ENCODE measurements at places on chromosomes 11 and 22.

- DNase-seq, result no peak
Measured at GRCh38 chr11:28072321-28072720, 35.6 kb downstream of the KIF18A start.

DNA sequence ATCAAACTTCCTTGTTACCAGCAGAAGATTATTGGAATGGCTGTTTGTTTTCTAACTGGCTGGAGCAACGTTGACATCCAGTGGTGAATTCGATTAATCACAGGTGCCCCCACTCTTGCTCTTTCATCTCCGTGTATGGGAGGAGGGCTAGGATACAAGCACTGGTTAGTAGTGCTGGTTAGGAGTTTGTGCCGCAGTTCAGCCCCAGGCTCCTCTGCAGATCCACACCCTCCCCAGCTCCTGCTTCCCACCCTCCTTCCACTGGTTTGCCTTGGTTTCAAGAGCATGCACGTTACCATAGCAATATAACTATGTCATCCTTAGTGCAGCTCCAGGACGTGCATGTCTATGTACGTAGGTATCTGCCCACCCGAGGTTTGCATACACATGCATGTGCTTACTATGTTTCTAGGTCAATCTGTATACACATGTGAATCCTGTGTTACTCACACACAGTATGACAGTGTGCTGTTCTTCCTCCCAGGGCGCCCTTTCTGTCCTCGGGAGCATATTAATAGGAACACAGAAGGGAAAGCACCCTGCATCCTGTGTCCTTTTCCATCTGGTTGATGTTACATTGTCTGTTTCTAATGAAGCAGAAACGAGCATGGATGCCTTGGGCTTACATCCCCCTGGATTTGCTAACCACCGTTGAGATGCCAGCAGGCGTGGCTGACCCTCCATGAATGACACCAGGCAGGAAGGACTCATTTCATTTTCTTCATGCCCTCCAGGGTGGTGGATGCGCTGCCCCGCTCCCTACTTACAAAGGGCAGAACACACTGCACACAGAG is 539.3 kb downstream of the OPCML start:
- no peak for DNase-seq

DNA sequence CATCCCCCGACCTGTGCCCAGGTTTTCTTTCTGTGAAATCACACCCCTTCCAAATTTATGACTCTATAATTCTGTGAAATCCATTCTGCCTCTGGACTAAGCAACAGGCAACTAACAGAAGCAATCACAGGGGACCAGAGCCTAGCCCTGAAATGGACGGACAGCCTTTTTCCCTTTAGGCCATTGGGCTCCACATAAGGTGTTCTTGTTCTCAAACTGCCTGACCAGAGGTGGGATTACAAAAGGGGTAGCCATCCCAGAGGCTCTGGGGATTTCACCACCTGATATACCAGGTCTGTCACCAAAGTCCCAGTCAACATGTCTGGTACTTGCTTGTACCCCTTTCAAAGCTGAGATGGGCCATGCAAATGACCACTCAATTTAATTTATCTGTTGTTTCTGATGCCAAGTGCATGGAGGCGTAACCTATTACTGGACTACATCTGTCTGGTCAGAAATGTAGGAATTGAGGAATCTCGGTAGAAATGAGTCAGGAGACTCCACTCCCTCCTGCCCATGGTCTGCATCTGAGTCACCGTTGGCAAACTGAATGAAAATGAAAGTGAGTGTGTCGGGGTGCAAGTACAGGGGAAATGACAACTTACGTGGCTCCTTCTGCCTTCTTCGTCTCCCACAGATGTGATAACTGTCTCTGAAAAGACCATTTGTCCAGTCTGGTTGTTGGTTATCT is 10.2 kb downstream of the DKK3 start:
- DNase-seq, result no peak

GRCh38 chr11:65036931-65037330 is 4.1 kb upstream of the SAC3D1 start:
- DNase-seq, result no peak

DNA sequence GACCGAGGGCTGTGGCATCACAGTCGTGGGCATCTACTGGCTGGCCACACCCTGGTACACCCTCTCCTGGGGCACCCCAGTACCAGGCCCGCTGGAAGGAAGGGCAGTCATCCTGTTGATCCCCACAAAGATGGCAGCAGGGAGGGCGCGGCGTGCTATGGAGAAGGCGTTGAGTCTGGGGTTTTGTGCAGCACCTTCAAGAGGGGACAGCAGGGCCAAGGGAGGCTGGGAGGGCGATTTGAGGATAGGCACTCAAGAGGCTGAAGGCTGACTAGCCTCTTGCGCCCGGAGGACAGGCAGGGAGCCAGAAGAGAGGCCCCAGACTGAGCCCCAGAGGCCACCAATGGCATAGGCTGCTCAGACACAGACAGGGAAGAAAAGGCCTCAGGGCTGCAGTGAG is 2.2 kb upstream of the BRSK2 start:
- no peak for DNase-seq

GRCh38 chr11:27618281-27618915 is 81.9 kb downstream of the BDNF start:
- DNase-seq, result peak; percentile 28

- DNase-seq, result no peak
Measured at GRCh38 chr11:93481279-93481678, 61.9 kb downstream of the SMCO4 start.

DNA sequence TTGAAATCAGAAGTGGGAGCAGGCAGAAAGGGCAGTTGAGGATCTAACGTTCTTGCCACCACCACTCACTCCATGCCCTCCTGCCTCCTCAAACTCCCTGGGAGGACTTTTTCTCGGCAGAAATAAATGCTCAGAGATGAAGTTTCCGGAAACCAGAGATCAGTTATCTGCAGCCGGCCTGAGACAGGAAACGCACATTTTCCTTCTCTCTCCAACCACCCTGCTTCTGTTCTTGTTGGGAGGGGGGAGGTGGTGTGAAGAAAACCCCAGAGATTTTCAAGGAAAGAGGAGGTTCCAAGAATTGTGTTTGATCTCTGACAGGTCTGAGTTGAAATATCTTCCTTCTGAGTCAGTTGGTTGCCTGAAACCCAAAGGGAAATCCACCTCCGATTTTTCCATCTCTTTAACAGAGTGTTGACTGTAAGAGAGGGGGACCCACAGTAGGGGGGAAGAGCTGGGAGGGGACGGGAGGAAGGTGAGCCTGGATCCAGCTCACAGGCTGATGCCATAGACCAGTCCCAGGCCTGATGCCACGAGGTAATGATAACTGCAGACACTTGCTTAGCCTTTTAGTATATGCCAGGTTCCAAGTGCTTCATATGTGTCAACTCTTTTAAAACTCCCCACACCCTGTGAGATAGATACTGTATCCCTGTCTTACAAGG is 100.8 kb downstream of the TRAF6 start:
- DNase-seq, result no peak

DNA sequence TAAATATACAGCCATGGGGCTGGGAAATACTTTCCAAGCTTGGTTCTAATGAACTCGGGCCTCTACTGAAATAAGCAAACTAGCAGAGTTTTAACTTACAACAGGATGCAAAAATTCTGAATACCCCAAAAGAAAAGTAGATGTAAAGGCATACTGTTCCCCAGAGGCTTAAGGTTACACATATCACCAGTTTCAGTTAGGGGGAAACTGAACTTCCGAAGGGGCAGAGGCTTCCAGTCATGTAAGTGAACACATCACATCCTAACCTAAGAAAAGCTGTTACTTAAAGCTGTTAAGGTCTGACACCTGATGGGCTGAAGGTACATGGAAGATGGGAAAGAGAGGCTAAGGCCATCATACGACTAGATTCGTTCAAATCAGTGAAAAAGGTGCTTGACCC is 2.3 kb downstream of the GAB2 start:
- no peak for DNase-seq

- DNase-seq, result no peak
Measured at GRCh38 chr22:21455334-21456089, 11.7 kb upstream of the TMEM191C start.

GRCh38 chr11:8558436-8558835 is 35.6 kb downstream of the STK33 start:
- no peak for DNase-seq

DNA sequence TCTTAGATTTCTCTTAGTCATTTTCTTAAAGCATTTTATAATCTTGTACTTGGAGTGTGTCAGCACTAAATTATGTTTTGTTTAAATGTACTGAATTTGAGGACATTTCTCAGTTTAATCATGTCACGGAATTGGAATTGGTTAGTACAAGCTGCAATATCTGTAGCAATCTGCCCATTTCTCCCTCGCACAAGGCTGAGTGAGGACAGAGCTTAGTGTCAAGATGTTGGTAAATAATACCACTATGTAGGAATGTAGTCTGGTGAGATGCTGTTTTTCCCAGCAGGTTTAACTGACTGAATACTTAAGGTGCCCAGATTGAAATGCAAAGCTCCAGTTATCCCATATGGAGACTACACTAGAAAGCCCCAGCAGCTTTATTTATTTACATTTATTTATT is 30.6 kb downstream of the SREBF2 start:
- DNase-seq, result peak; percentile 36

DNA sequence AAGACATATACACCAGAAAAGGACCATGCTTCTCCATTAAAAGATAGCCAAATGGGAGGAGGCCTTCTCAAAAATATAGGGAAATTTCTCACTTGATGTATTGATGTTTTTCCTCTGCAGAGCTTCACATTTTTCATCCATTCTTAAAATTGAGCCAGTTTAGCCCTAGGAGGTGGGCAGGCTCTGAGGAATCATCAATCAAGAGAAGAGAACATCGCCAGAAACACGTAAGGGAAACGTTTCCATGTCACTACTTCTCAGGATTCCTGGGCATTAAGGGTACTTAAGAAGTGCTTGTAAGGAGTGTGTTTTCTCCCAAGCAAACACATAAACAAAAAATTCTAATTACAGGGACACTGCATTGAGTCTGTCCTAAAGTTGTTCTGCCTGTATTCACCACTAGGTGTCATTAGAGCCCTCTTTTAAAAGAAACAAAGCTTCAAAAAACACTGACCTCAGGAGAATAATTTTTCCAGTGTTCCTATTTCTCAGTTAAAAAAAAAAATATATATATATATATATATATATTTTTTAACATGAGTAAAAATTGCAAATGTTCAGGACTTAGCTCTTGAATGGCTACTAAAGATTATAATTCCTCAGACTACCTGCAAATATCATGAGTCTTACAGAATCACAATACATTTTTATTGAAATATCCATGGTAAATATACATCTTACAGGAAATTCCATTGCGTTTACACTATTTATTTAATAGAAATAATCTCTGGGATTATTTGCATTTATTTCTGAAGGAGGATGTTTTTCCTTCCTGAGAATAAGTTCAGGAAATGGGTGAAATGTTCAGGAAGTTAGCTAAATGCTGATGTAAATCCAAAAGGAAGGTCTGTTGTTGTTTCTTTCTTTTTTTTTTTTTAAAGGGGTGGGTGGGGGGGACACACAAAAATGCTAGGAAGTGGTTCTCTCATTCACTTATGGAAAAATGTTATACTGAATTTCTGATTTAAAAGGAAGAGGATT is 16.0 kb downstream of the FZD4 start:
- DNase-seq, result no peak

DNA sequence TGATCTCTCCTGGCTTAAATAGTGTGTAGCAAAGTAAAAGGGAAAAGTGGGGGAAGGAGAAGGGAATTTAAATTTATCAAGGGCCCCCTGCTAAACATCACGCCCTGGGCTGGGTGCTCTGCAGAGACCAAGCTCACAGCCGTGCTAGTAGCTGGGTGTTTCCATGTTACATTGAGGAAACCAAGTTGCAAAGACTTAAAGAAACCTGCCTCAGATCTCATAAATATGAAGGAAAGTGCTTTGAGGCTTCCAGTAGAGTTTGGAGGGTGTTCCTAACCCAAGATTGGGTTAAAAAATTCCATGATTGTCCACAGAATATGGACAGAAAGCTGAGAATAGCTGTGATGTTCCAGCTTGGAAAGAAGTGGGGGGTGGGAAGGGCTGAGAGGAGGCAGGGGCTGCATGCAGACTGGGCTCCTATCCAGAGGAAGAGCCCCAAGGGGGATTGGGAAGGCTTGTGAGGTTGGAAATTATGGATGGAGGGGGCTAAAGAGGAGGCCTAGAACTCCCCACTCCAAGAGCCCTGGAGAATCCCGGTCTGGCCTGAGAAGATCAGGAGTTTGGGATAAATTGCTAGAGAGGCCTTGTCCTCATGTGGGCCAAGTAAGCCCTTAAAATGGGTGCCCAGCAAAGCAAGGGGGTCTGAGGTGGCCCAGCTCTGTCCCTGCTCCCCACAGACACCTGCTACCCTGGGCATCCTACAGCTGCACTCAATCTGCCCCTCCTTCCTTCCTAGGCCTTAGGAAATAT is 25.0 kb upstream of the OAF start:
- DNase-seq, result no peak

- no peak for DNase-seq
Measured at GRCh38 chr11:2702771-2703362, 3.1 kb upstream of the KCNQ1OT1 start.

DNA sequence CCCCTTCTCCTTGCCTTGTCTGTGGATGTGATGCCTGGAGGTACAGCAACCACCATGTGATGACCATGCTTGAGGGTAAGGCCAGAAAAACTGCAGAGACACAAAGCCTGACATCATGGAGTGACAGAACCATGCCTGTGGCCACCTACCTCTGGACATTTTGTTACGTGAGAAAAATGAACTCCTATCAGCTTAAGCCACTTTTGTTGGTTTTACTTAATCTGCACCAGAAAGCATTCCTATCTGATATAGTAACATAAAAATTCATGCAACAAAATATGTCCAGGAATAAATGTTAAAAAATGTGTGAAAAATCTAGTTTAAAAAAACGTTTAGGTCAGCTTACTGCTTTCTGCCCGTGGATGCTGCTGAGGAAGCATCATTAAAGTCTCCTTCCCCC is 42.6 kb upstream of the P4HA3 start:
- DNase-seq, result no peak

- DNase-seq, result no peak
Measured at GRCh38 chr22:45692549-45692948, 20.9 kb downstream of the ATXN10 start.

GRCh38 chr11:23543651-23544222 is 683.5 kb upstream of the CCDC179 start:
- DNase-seq, result no peak

- DNase-seq, result no peak
Measured at GRCh38 chr11:116601814-116602636, 170.8 kb downstream of the BUD13 start.

- no peak for DNase-seq
Measured at GRCh38 chr11:82848829-82849228, 51.4 kb downstream of the PRCP start.

All from spinal cord (tissue), 10 donors.